ENCODE measurements at places on chromosomes 1 and 21.

DNA sequence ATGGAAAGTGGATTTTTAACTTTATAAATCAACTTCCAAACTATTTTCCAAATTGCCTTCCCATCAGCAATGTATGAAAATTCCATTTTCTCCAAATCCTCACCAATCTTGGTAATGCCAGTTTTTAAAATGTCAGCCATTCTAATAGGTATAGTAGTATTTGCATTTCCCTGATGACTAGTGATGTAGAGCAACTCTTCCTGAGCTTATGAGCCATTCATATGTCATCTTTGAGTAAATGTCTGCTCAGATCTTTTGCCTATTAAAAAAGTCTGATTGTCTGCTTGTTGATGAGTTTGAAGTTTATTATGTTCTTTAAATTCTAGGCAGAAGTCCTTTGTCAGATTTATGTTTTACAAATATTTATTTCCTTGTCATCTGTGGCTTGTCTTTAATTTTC, 54.7 kb downstream of the KDM1A start:
- DNase-seq: no peak

GRCh38 chr1:2865000-2865399, 63.5 kb upstream of the TTC34 start:
- DNase-seq: no peak

DNA sequence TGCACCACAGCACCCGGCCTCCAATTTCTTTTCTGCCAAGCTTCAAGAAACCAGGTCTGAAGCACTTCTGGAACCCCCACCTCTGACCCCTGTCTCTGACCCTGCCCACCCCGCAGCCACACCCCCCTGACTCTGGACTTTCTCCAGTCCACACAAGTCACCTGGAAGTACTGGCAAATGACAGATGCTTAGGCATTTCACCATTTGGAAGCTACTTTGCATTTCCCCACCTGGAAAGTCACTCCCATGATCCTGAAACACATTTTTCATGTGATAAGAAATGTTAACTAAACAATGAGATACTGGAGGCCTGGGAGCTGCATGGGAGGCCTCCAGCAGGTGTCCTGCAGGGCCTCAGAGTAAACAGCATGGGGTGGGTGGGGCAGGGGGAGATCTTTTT, 45.7 kb downstream of the NTPCR start:
- no peak for DNase-seq

DNA sequence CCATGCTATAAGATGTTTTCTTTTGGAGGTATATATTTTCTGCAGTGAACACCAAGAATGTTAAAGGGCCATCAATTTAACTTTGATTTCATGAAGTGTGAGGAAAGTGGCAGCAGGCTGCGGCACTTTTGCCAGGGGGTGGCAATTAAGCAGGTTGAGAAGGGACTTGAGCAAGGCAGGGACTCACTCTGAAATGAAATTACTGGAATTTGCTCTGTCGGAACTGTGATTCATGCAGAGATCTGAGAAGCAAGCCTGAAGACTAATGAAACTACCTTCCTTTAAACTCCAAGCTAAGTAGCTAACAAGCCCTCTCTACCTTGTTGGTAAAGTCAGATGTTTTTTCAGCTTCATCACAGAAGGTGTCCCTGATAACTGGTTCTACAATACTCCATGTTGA, 441.6 kb downstream of the SIPA1L2 start:
- no peak for DNase-seq

DNA sequence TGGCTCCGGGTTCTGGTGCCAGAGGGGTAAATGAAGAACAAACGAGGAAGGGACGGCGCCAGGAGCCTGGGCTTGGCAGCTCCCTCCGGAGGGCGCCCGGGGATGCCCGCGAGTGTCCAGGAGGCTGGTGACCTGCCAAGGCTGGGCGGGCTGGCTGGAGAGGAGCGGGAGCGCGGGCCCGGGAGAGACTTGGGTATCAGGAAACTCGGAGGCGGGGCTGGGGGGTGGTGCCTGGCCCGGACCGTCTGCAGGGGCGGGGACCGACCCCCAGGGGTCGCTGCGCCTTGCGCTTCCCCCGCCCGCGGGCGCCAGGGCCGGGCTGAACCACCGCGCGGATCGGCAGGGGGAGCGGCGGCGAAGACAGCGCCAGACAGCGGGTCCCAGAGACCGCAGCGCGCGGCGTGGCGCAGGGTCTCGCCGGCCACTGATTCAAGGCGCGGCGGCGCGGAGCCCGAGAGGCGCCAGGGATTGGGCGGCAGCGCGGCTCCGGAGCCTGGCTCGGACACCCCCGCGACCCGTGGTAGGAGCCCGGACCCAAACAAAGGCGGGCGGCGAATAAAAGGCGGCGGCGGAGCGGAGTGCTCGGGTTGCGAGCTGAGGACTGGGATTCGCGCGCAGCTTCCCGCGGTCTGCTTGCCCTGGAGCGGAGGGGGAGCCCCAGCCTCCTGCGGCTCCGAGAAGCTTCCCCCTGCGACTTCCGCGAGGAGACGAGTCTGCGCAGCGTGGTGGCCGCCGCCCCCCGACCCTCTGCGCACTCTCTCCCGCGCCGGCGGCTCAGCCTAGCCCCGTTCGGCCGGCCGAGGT, at the start of gene DISP3:
TSS of gene DISP3 (plus strand) at position 585 of the 804 bp plus-strand sequence. CDS start 21,838 bp downstream, outside the sequence.
- peak; percentile 49 for DNase-seq

GRCh38 chr1:82565546-82565945, 764.8 kb downstream of the ADGRL2 start:
- DNase-seq: no peak

DNA sequence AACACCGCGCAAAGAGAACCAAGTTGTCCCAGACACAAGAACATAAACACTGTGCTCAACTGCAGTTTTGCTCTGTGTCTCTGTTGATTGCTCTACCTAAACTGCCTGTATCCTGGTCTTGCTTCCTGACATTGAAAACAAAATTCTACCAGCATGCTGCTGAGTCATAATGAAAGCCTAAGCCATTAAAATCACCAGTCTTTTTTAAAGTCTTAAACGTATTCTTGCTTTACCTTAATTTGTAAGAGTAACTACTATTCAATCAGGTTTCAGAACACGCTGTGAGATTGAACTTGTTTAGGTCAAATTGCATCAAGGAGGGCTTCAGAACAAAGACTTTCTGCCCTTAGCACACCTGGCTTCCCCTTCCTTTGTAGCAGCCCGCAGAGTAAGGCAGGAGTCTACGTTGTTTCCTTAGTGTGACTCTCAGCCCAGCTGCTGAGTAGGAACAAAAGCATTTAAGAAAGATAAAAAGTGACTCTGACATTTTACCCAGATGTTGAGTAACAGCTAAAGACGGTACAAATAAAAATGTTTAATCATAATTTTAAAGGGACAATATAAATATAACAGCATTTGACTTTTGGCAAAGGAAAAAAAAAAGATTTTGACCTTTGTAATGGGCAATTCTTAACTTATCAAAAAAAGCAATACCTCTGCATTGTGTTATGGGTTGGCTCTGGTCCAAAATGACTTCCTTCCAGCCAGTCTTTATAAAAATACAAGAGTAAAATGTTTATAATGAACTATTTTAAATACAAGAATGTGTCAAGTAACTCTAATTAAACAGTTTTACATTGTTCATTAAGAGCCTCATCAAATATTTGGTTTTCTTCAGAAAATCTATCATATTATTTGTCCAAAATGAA, 186.9 kb upstream of the ADGRL4 start:
- DNase-seq: no peak

- no peak for DNase-seq
These were observed 5.9 kb upstream of the VCAM1 start for GRCh38 chr1:100713626-100714025.

DNA sequence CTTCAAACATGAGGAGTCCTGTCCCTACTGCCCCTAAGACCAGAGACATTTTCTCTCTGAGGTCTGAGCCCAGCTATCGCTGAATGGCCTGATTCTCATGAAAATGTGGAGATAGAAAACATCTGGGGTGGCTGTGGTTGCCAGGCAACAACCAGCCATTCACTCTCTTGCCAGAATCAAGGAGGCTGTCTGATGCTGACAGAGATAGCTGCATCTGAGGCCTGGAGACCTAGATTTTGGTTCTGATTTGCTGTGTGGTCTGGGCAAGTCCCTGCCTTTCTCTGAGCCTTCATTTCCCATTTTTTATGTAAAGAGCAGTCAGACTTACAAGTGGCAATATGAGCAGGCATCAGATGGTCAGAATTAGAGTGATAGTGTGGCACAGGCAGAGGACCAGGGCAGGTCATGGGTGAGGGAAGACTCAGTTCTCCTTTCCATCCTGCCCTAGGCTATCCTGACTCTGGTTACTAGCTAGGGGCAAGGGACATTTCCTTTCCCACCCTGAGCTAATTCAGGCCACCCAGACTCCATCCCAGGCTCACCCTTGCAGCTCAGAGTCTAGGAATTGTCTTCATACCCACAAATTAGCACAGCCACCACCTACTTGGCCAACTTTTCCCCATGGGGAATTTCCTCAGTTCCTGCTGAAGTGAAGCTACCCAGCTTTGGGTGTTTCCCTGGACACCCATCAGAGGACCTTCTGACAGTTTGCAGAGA, 20.0 kb upstream of the RNF19B start:
- peak; percentile 53 for DNase-seq

DNA sequence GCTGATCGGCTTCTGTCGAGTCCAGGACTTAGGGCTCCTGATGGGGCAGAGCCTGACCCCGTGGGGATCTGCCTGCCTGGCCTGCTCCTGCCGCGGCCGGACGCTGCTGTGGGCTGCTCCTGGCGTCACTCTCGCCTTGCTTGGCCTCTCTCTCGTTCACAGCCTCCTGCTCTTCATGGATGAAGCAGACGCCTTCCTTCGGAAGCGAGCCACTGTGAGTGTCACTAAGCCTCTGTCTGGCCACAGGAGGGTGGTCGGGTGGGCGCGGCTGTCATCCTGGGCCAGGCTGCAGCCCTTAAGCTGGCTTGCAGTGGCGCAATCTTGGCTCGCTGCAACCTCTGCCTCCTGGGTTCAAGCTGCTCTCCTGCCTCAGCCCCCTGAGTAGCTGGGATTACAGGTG, 16.1 kb downstream of the ATAD3B start:
- no peak for DNase-seq

DNA sequence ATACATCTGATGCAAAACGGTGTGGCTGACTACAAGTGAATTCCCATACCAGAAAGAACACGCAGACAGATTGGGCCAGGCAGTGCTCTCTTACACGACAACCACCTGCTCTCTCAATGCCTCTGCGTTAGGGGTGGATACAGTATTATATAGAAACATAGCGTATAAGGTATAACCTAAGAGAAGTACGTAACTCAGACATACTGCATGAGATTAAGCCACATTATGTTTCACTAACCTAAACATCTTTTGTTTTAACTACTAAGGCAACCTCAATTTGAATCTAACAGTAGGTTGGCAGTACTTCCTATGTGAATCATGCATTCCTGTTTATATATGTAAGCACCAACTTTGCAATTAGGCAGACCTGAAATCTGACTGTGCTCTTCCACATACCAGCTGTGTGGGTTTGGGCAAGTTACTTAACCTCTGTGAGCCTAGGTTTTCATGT, 58.1 kb upstream of the COA6 start:
- DNase-seq: no peak

DNA sequence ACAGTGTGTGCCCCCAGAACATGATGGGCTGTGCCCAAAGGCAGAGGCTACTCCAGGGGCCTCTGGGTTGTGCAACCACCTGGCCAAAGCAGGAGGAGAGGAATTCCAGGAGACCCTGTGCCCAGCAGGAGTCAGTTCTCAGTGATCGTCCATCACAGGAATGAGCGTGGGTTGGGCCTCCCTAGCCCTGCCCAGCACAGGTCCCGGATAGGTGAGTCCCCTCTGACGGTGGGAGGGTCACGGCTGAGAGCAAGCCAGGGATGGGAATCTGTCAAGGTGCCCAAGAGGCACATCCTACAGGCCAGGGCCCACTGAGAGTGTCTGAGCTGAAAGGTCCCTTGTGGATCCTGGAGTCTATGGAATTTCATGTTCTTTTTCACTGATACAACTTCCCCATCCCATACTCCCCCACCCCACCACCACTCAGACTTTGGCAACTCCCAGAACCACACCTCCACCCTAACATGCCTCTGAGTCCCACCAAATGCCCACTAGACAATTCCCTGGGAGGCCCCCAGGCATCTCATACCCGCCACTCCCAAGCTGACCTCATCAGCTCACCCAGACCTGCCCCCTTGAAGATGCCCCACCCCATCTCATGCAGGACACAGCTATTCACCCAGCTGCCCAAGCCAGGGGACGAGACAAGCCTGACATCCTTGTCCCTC, 3.1 kb downstream of the GJB4 start:
- no peak for DNase-seq

DNA sequence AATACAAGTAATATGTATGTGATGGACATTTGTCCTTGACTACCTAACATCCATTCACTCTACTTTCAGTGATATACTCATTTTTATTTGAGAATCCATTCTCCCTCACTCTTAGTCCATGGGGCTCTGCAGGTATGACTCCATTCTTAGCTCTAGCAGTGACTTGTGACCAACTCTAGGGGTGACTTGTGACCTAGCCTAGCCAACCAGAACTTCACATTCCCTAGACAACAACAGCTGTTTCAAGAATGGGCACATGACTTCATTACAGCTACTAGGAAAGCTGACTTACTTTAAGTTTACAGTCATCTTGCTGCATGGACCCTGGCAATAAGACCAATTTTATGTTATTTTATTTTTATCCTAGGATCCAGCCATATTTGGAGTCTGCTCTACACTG, 23.6 kb upstream of the DDX59 start:
- no peak for DNase-seq

DNA sequence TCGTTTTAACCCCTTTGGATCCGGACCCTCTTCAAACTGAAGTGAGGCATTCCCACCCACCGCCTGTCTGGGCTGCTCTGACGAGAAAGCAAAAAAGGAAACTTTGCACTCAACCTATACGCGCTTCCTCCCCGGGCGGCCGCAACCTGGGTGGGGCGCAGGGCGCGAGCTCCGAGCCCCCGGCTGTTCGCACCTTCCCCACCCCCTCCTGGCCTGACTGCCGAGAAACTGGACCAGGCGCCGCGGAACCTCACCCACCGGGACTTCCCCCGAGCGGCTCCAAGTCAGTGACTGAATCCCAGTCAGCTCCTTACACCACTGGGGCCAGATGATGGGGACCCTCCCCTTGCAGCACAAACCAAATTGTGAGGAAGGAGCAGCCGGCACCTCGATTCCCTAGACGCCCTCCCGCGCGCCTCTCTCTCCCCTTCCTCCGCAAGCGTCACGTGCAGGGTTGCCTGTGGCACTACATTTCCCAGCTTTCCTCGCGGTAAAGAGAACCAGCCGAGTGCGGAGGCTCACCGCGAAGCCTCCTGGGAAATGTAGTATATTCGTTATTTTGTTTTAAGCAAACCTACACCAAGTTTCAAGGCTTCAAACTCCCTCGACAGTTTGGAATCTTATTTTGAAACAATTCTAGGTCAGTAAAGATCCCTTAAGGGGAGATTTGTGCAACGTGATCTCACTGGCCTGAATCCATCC, at the start of gene RAB29:
TSS of gene RAB29 (minus strand) at position 468 of the 702 bp plus-strand sequence. CDS start 526 bp downstream, outside the sequence.
- DNase-seq: peak; percentile 79

DNA sequence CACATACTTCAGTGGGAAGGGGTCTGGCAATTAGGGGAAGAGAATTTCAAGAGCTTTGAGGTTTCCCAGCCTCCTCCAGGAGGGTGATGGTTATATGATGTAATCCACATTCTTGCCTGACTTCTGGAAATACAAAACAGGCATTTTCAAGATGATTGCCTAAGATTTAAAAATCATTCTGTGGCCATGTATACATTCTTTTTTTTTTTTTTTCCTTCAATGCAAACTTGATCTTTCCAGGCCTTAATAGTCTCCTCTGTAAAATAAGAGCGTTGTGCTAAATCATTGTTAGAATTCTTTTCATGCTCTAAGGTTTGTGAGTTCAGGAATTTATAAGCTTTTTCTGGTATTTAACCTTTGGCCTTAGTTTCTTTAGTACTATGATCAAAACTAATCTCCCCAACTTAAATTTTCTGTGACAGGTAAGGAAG, 192.3 kb upstream of the HMCN1 start:
- DNase-seq: no peak

- no peak for DNase-seq
These were observed 7.9 kb downstream of the H6PD start for GRCh38 chr1:9242338-9242969.

- no peak for DNase-seq
These were observed 4.7 kb downstream of the C1orf35 start for GRCh38 chr1:228098323-228098931.

Measured in T-helper 9 cell (primary cell).